Body of pancreas (tissue), 4 donors: ENCODE measurements at places on chromosomes 13 and 19.

- peak; percentile 52 for DNase-seq
Observed at GRCh38 chr19:12938779-12939601, 581 bp downstream of the CALR start.

- DNase-seq = no peak
Observed at GRCh38 chr19:18587561-18587960, 1.0 kb upstream of the REX1BD start.

DNA sequence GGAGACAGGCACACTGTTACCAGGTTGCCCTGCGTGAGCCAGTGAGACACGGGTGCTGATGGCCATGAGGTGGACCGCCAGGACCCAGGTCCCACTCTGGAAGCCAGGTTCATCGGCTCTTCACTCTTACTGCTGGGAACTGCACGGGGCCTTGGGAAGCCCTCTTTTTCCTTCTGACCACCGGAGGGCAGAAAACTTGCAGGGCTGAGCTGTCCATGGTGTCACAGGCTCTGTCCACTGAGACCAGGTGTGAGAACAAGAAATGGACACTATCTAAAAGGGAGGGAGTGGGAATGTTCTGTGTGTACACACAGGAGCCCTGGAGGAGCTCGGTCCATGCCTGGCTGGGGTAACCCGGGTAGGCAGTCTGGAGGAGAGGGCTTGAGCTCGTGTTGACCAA, 93.4 kb downstream of the UQCRFS1 start:
- DNase-seq = no peak

DNA sequence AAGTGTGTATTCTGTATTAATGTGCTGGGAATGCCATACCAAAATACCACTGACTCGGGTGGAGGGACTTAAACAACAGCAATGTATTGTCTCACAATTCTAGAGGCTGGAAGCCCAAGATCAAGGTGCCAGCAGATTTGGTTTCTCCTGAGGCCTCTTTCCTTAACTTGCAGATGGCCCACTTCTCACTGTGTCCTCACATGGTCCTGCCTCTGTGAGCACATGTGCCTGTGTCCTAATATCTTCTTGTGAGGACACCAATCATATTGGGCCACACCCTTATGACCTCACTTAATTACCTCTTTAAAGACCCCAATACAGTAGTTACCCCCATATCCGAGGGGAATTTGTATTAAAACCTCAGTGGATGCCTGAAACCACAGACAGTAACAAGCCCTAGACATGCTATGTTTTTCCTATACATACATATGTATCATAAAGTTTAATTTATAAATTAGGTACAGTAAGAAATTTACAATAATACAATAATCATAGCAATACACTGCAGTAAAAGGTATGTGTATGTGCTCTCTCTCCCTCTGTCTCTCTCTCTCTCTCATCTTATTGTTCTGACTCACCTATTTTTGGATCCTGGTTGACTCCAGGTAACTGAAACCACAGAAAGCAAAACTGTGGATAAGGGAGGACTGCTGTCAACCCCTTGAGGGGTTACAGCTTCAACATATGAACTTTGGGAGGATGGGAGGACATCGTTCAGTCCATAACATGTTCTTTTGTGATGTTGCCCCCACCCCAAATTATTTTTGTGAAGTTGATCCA, 174.3 kb downstream of the IRS2 start:
- no peak for DNase-seq

- DNase-seq = no peak
Observed at GRCh38 chr19:934197-934840, 8.5 kb downstream of the ARID3A start.

GRCh38 chr13:113576597-113576996, 8.0 kb upstream of the TFDP1 start:
- DNase-seq = no peak

- no peak for DNase-seq
Observed at GRCh38 chr19:16094360-16095070, 17.2 kb upstream of the RAB8A start.

DNA sequence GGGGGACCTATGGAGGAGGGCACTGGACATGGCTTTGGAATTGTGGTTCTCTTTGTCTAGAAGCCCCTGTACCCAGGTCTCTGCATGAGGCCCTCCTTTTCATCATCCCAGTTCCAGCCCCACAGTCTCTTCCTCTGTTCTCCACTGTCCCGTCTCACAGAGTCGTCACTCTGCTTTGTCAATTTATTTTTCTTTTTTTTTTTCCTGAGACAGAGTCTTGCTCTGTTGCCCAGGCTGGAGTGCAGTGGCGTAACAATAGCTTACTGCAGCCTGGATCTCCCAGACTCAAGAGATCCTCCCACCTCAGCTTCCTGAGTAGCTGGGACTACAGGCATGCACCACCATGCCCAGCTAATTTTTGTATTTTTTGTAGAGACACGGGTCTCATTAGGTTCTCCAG, 619 bp upstream of the EXOC3L2 start:
- DNase-seq = no peak

GRCh38 chr13:26882731-26883130, 122.1 kb upstream of the GPR12 start:
- no peak for DNase-seq

DNA sequence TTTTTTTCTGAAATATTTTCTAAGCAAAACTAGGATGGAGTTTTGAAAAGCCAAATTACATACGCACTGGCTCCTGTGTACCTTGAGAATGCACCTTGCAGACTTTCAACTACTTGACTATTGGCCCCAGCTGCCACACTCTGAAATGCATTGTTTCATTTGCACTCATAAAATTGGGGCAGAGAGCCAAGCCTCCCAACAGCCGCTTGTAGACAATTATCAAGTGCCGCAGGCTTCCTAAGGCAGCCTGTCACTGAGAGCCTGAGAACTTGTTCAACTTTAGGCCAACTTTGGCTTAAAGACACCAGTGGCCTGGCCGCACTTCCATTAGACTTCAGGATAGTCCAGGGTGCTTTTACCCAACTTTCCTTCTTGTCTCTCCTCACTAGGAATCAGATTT, 115.7 kb upstream of the STARD13 start:
- no peak for DNase-seq

GRCh38 chr19:49340865-49341718, 5.9 kb downstream of the CD37 start:
- no peak for DNase-seq

DNA sequence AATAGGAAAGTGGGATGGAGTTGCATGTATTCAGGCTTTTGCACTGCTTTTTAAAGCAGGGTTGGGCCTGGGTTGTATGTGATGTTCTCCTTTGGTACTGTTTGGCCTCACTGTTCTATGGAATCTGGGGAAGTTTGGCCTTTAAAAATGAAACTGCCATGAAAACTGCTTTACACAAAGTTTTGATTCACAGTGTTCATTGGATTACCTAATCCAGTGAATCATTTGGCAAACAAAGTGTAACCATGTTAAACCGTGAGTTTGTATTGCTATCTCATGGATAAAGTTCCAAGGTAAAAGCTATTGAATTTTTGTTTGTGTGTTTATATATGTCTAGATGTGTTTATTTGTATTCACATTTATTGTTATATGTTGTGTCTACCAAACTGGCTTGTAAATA, 1658.6 kb downstream of the OLFM4 start:
- DNase-seq = no peak

DNA sequence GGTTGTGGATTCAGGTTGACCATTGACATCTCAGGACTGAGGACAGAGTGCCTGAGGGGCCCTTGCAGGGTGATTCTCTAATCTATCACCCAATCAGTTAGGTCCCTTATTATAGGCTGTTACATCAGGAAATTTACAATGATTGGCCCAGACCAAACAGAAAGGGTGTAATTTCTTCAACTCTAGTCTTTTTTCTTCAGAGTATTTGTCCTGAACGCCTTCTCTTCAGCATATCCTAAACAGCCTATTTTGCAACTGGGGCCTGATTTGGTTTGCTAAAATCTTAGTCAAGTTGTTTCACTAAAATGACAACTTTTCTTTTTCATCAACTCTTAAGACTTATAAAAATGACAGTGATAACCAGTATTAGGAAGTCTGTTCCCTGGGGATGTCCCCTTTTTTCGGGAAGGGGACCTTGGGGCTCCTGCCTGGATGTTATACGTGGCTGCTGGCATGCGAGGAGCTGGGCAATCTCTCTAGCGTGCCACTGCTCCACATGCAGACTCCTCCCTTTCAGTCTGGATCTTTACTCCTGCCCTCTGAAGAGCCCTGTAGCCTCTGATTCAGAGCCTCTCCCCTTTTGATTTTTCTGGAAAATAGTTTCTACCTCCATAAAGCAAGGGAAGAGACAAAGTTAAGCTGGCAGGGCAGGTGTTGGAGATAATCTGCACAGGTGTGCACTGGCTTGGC, 19.6 kb upstream of the GTF2F2 start:
- no peak for DNase-seq

GRCh38 chr19:7224995-7225394, 69.2 kb downstream of the INSR start:
- no peak for DNase-seq

GRCh38 chr13:44894001-44894770, 95.1 kb downstream of the NUFIP1 start:
- DNase-seq = no peak

- peak; percentile 62 for DNase-seq
Observed at GRCh38 chr19:14114854-14115253, 2.7 kb downstream of the PRKACA start.

DNA sequence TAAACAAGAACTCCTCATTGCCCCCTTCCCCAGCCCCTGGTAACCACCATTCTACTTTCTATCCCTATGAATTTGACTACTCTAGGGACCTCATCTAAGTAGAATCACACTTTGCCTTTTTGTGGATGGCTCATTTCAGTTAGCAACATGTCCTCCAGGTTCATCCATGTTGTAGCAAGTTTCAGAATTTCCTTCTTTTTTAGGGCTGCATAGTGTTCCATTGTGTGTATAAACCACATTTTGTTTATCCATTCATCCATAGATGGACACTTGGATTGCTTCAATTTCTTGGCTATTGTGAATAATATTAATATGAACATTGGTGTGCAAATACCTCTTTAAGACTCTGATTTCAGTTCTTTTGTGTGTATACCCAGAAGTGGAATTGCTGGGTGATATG, 4.8 kb upstream of the DHRS12 start:
- DNase-seq = no peak

GRCh38 chr13:110801044-110801443, 87.5 kb downstream of the ING1 start:
- no peak for DNase-seq

GRCh38 chr13:34722922-34723321, 219.1 kb upstream of the NBEA start:
- no peak for DNase-seq

- no peak for DNase-seq
Observed at GRCh38 chr13:23411706-23412105, 21.8 kb downstream of the SACS start.

DNA sequence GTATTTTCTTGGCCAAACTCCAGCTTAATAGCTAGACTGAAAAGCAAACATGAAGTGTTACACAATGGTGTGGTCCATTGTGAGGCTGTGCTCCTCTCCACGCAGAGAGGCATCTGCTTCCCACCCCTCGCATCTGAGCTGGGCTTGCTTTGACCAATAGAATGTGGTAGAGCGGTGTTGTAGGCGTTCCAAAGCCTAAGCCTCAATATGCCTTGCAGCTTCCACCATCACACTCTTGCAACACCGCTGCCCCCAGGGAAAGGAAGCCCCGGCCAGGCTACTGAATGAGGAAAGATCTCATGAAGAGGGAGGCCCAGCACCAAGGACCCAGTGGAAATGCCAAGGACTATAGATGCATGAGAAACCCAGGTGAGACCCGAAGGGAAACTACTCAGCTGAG, 9.4 kb downstream of the FLT1 start:
- DNase-seq = no peak

DNA sequence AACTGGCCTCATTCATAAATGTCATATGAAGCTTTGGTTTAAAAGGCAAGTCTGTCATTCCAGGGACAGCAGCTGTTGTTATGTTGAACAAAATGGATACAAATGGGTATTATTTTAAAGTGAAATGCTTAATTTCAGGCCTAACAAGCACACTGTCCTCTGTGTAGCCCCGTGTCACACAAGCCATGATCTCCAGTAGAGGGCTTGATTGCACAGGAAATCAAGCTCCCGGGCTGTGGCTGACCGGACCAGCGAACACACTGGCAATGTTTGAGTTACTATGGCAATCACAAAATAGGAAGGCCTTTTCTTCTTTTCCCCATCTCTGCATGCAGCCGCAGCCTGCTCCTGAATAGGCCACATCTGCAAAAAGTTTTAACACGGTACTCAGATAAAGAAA, 64.0 kb upstream of the GSX1 start:
- no peak for DNase-seq

DNA sequence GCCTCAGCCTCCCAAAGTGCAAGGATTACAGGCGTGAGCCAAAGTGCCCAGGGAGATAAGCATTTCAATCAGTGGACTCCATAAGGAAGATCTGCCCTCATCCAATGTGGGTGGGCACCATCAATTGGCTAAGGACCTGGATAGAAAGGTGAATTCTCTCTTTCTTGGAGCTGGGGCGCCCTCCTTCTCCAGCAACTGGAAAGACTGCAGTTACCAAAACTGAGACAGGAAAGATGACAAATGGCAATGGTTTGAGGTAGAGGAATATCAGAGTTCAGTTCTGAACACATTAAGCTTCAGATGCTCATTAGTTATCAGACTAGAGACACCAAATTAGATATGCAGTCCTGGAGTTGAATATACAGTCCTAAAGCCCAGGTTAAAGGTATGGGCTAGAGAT, 10.5 kb upstream of the ELF1 start:
- DNase-seq = no peak

DNA sequence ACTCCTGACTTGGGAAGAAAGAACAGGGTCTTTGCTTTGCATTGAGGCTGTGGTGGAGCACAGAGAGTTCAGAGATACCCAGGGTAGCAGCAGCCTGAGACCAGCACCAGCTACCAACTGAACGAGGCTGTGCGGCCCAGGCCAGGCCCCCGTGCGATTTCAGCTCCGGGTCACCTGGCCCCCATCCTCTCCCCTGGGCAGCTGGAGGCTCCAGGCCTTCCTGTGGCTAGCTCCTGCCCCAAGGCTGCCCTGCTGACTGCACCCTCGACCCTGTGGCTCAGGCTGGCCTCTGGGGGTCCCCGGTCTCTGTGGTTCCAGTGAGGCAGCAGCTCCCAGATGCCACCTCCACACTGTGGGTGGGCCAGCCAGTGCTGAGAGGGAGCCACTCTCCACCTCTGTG, 52.8 kb downstream of the MCF2L start:
- DNase-seq = no peak

- DNase-seq = no peak
Observed at GRCh38 chr13:22468045-22468444, 712.7 kb upstream of the SGCG start.

- no peak for DNase-seq
Observed at GRCh38 chr13:41273831-41274441, 10.6 kb upstream of the MTRF1 start.

- DNase-seq = no peak
Observed at GRCh38 chr13:30004204-30004603, 153.8 kb upstream of the UBL3 start.

- DNase-seq = no peak
Observed at GRCh38 chr19:45146741-45147205, 14.0 kb downstream of the NKPD1 start.

- no peak for DNase-seq
Observed at GRCh38 chr13:81721400-81721799, 1380.5 kb upstream of the SPRY2 start.

GRCh38 chr13:95678967-95679366, 2.0 kb downstream of the DNAJC3 start:
- no peak for DNase-seq

GRCh38 chr13:101565317-101565716, 112.8 kb downstream of the ITGBL1 start:
- no peak for DNase-seq

- DNase-seq = no peak
Observed at GRCh38 chr13:79393564-79394249, 12.3 kb downstream of the RBM26 start.

- DNase-seq = no peak
Observed at GRCh38 chr13:49098198-49098597, 121.9 kb upstream of the MLNR start.
